NCI-H1930 (cell line): ENCODE measurements at places on chromosomes 7 and 10.

DNA sequence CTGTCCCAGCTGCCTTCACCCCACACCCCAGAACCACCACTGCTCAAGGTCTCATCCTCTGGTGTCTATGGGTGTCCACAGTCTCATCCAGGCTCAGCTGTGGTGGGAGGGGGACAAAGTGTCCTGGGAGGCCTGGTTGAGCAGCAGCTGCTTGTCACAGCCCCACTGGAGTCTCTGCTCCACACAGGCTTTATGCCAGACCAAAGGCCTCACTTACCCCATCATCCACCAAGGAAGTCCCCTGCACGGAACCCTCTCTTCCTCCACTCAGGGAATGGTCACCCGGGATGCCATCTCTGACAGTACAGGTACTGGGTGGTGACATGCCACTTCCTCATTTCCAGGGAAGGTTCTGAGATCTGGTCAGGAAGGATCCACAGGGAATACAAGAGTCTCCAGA lies 925.4 kb upstream of the ZNF722 start:
- no peak for DNase-seq

GRCh38 chr10:80473692-80474596 lies 19.8 kb downstream of the TSPAN14 start:
- no peak for DNase-seq

- no peak for DNase-seq
Observed at GRCh38 chr10:106083572-106083971, 1080.9 kb downstream of the SORCS1 start.

GRCh38 chr10:76839276-76839675 lies 798.3 kb downstream of the KCNMA1 start:
- DNase-seq, result no peak

DNA sequence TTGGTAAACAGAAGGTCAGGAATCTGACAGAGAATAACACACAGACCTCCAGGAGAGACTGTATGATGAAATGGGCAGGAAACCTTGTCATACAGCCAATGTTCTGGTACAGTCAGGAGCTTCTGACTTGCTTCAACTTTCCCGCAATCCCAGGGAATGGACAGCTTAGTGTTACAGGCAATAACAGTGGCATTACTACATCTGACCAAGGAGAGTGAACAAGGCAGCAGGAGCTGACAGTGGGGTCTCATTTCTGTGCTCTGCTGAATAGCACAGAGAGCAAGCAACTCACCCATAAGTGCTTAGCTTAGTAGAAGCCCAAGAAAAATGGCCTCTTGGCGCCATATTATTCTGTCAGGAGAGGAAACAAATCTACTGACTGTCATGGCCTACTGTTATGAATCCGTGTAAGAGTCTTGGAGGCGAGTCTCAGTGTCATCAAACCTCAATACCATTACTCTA lies 186.2 kb upstream of the MTPN start:
- DNase-seq, result no peak
